Tibial artery (tissue), 4 donors: ENCODE measurements at places on chromosomes 5 and 9.

DNA sequence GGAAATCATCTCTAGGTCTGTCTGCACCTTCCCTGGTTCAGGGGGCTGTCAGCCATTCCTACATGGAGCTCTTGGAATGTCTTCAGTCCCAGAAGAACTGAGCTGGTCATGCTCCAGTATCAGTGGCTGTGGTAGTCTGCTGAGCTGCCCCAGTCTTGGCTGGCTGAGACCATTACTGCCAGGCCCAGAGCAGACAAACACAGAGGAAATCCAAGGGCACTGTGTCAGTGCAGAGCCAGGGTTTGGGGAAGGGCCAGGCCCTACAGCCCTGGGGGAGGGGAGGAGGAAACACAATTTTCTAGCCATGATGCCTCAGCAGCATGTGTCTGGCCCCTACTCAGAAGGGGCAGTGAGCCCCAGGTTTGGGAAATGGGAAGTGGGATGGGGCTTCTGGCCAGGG is 58.4 kb downstream of the ARHGEF37 start:
- H3K4me3 ChIP-seq = no peak overlapping the region
- H3K27ac ChIP-seq = no peak overlapping the region
- H3K27me3 ChIP-seq = no peaks in the 10 kb centered on the region
- DNase-seq = peak; percentile 60
- peaks cover 8% of the 10 kb centered on the region for H3K4me1 ChIP-seq
- H3K36me3 ChIP-seq = no peaks in the 10 kb centered on the region

- no peak overlapping the region for H3K27ac ChIP-seq
- H3K4me1 ChIP-seq = no peaks in the 10 kb centered on the region
- DNase-seq = peak; percentile 66
- H3K4me3 ChIP-seq = no peak overlapping the region
These were observed 4.5 kb upstream of the CARD19 start for GRCh38 chr9:93091453-93092081.

- H3K4me1 ChIP-seq = peaks cover 6% of the 10 kb centered on the region
- no peaks in the 10 kb centered on the region for H3K27me3 ChIP-seq
- no peak for DNase-seq
- no peaks in the 10 kb centered on the region for H3K36me3 ChIP-seq
These were observed 124.4 kb downstream of the RFK start for GRCh38 chr9:76269789-76270188.

DNA sequence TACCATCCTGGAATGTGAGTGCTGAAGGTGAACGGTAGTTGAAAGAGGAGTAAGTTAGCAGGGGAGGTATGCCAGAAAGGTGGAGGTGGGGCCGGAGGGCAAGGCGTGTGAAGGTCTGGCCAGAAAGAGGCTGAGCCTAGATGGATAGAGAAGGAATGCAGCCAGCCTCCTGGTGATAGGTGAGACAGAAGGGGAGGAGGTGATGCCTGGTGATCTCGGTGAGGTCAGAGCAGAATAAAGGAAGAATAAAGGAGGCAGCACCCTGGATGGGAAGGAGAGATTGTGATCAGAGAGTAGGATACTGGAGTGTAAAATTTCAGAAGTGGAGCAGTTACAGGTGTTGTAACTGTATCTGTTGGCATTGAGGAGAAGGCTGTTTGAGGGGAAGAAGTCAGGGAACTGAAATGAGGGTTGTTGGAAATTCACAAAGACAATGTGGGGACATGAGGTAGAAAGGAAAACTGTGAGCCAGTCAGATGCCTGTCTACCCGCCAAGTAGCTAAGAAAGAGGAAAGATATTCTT is 2.0 kb downstream of the GNG10 start:
- H3K27me3 ChIP-seq = no peaks in the 10 kb centered on the region
- peaks cover 15% of the 10 kb centered on the region for H3K4me1 ChIP-seq
- no peak overlapping the region for H3K27ac ChIP-seq
- peaks cover 14% of the 10 kb centered on the region for H3K36me3 ChIP-seq

GRCh38 chr9:4836676-4837075 is 43.9 kb downstream of the RCL1 start:
- H3K36me3 ChIP-seq = peaks cover 8% of the 10 kb centered on the region
- no peaks in the 10 kb centered on the region for H3K27me3 ChIP-seq
- H3K4me3 ChIP-seq = no peak overlapping the region
- H3K4me1 ChIP-seq = peaks cover 86% of the 10 kb centered on the region

DNA sequence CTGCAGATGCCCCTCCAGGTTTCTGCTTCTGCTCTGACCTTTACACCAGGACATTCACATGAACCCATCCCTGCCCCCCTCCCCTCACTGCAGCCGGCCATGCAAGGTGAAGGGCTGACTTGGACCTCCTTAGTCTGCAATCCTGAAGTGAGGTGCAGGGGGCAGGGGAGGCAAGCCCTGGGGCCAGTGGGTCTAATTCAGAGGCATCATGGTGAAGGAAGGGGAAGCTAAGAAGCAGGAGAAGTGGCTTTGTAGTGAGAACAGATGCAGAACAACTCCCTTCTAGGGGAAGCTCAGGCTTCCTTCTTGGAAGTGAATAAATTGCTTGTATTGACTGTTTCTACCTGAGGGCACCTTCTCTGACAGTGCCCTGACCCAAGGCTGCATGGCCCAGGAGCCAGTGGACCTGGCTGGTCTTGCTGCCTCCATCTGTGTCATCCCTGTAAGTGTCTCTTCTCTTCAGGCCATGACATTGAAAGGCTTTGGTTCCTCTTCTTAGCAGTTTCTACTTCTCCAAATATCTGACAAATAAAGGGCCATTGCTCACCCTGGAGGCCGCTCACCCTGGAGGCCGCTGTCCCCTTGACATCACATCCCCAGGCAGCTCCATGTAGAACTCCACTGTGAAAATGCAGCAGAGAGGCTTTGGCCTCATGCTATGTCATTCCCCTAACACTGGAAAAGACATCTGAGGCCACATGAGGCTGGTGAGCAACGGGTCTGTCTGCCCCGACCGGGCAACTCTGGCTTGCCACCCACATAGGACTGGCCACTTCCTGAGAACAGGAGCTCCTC is 55.3 kb downstream of the GADD45G start:
- no peak overlapping the region for H3K27ac ChIP-seq
- no peaks in the 10 kb centered on the region for H3K4me1 ChIP-seq
- DNase-seq = no peak

DNA sequence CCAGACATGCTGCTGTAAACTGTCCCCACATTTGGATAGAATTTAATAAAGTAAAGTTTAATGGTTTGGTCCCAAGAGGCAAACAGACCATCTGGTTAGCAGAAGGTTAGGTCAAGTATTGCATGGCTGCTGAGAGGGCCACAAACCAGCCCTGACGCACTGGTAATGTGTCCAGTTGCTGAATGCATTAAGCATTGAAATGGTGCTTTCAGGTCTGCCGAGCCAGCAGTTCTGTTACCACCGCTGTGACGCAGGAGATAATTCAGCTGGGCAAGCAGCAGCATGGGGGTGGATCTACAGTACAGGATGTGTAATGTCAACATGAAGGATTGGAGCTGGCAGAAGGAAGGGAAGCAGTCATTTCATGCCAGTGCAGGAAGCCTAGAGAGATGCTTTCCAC is 16.0 kb downstream of the ZNF462 start:
- H3K27me3 ChIP-seq = no peaks in the 10 kb centered on the region
- no peaks in the 10 kb centered on the region for H3K36me3 ChIP-seq
- DNase-seq = no peak
- H3K27ac ChIP-seq = peak overlapping the region; percentile 27
- H3K4me1 ChIP-seq = no peaks in the 10 kb centered on the region

DNA sequence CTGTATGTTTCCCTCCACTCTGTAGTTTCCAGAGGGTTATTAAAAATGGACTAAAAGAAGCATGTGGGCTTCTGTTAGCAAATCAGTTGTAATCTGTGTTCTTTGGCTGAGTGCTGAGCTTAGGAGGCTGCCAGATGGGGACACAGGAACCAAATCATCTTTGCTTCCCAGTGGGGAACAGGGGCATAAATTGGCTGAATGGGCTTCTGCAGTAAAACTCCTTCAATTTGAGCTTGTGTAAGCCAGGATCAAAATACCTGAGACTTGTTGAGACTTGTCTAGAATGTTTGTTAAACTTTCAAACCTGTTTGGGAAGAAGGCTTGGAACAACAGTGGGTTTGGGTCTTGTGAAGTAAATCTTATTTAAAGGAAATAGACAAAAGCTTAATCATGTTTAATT is 32.2 kb upstream of the TNFAIP8 start:
- H3K4me1 ChIP-seq = peaks cover 51% of the 10 kb centered on the region
- peak overlapping the region; percentile 77 for H3K27ac ChIP-seq
- H3K36me3 ChIP-seq = no peaks in the 10 kb centered on the region
- no peaks in the 10 kb centered on the region for H3K27me3 ChIP-seq
- no peak overlapping the region for H3K4me3 ChIP-seq

GRCh38 chr5:167819406-167819805 is 472.0 kb upstream of the WWC1 start:
- H3K36me3 ChIP-seq = no peaks in the 10 kb centered on the region
- H3K27me3 ChIP-seq = no peaks in the 10 kb centered on the region
- no peak for DNase-seq
- H3K4me3 ChIP-seq = no peak overlapping the region
- H3K4me1 ChIP-seq = no peaks in the 10 kb centered on the region
- no peak overlapping the region for H3K27ac ChIP-seq

GRCh38 chr5:123441408-123441807 is 18.2 kb upstream of the CEP120 start:
- H3K4me3 ChIP-seq = no peak overlapping the region
- H3K4me1 ChIP-seq = no peaks in the 10 kb centered on the region

- DNase-seq = no peak
- H3K36me3 ChIP-seq = peaks cover 53% of the 10 kb centered on the region
- H3K27me3 ChIP-seq = no peaks in the 10 kb centered on the region
- no peak overlapping the region for H3K27ac ChIP-seq
- no peaks in the 10 kb centered on the region for H3K4me1 ChIP-seq
- H3K4me3 ChIP-seq = no peak overlapping the region
These were observed 23.4 kb downstream of the SRD5A1 start for GRCh38 chr5:6656680-6657079.

DNA sequence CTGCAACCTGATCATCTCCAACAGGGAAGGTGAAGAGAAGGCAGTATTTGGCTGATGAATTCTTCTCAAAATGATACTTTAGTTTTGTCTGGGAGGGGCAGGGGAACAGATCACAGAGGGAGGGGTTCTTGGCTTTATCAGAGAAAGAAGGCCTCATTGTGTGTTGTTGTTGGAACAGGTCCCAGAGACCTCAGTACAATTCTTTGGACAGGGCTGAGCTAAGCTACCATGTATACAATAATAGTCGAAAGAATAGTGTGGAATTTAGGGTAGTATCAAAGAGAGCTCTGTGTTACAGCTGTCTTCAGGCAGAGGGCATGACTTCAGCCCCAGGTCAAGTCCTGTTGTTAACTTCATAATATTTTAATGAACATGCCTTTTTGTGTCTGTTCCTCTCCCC is 39.9 kb downstream of the ARHGAP26 start:
- no peak overlapping the region for H3K4me3 ChIP-seq
- H3K4me1 ChIP-seq = peaks cover 63% of the 10 kb centered on the region
- H3K27ac ChIP-seq = no peak overlapping the region
- DNase-seq = no peak

- no peaks in the 10 kb centered on the region for H3K36me3 ChIP-seq
- DNase-seq = peak; percentile 34
- H3K4me1 ChIP-seq = no peaks in the 10 kb centered on the region
- no peak overlapping the region for H3K27ac ChIP-seq
These were observed 23.8 kb upstream of the DAB2 start for GRCh38 chr5:39448506-39449128.

- H3K4me3 ChIP-seq = no peak overlapping the region
- H3K36me3 ChIP-seq = no peaks in the 10 kb centered on the region
- H3K4me1 ChIP-seq = no peaks in the 10 kb centered on the region
- H3K27ac ChIP-seq = no peak overlapping the region
- DNase-seq = no peak
These were observed 113.3 kb upstream of the ZNF608 start for GRCh38 chr5:124859556-124860290.

DNA sequence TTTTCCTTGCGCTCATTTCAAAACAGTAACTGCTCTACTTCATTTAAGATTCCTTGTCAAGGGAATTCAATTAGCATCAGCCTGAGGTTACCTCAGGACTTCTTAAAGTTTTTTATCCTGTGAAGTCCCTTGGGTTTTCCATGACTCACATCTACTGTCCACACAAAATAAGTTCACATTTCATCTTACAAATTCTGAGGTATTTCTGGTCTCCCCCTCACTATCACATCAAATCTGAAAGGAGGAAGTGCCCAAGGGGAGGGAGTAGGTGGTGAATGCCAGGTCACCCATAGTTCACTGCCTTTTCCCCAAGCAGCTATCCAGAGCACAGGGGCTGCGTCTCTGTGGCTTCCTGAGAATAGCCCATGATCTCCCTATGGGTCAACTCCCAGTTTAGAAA is 227.1 kb upstream of the NREP start:
- no peak overlapping the region for H3K4me3 ChIP-seq
- no peaks in the 10 kb centered on the region for H3K4me1 ChIP-seq
- no peak overlapping the region for H3K27ac ChIP-seq
- no peaks in the 10 kb centered on the region for H3K27me3 ChIP-seq
- no peak for DNase-seq

DNA sequence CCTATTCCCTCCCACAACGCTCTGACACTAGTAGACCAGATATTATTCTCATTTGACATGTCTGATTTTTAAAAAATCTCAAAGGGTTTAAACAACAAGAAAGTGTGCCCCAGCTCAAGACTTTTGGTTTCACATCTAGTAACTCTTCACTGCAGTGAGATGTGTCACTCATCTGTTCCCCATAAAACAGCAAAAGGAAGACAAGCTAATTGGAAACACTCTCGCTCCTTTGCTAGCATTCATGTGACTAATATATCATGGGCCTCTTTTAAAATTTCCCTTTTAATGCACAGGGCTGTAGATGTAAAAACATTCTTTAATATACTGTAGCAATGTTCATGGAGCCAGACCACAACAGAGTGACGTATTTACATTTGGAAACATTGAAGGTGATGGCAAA is 372.6 kb downstream of the ZNF608 start:
- H3K4me3 ChIP-seq = no peak overlapping the region
- no peaks in the 10 kb centered on the region for H3K27me3 ChIP-seq
- no peak for DNase-seq
- H3K4me1 ChIP-seq = no peaks in the 10 kb centered on the region

GRCh38 chr9:82152181-82152580 is 163.6 kb downstream of the SPATA31D1 start:
- no peak overlapping the region for H3K27ac ChIP-seq
- no peak overlapping the region for H3K4me3 ChIP-seq
- no peak for DNase-seq
- H3K36me3 ChIP-seq = no peaks in the 10 kb centered on the region
